ENCODE measurements at places on chromosomes 5 and 9.

- no peak for DNase-seq
Measured at GRCh38 chr5:17340819-17341218, 123.4 kb downstream of the BASP1 start.

DNA sequence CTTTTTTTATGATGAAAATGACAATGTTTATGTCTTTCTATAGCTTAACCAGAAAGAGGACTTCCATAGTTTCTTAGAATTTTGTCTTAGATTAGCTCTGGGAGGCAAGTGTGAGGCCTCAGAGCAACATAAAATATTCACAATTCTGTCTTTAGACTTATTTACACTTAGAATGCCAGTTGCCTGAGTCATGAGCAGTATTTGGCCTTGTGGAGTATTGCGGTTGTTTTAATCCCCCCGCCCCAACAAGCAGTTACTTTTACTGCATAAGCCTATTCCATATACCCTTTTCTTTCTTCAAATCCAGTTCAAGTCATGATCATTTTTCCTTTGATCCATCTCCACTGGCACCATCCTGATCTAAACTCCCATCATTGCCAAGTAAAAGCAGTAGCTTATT, 198.0 kb upstream of the EGFLAM start:
- no peak for DNase-seq

DNA sequence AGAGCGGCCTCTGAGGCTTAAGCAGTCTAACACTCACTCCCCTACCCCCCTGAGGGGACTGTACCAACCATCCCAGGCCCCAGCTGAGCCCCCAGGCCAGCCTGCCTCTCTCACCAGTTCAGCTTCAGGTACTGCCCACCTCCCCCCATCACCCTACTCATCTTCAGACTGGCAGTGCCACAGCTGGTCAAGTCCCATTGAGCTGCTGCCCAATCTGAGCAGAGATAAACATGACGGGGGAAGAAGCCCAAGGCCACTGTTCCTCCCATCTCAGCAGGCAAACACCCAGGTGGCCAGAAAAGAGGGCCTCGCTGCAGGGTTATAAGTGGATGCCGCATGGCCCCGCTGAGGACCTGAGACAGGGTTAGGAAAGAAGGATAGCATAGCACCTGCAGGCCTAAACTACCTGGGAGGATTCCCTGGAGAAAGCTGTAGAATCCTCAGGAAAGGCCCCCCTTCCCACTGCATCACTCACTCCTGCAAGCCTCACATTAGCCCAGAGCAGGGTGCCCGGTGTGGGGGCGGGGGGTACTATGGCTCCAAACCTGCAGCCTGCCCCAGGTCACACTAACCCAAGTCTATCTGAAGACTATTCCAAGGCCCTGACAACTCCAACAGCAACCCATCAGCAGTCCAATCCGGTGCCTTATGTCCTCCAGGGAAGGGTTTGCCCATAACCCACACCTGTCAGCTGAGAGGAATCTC, 3.6 kb downstream of the B4GALT1 start:
- no peak for DNase-seq

GRCh38 chr5:34491251-34491620, 164.9 kb upstream of the RAI14 start:
- DNase-seq = peak; percentile 41

DNA sequence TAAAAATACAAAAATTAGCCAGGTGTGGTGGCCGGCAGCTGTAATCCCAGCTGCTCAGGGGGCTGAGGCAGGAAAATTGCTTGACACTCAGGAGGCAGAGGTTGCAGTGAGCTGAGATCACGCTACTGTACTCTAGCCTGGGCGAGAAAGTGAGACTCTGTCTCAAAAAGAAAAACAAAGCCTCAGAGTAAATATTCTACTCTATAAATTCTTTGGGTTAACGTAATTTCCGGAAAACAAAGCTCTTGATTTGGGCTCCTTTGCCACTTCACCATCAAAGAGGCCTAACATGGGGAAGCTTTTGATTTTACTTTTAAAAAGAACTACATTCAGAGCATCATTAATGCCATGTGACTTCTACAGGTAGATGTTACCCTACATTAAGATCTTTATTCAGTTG, 103.1 kb downstream of the SERINC5 start:
- no peak for DNase-seq

GRCh38 chr5:115192098-115192497, 22.4 kb upstream of the TRIM36 start:
- DNase-seq = no peak

All from SHP77 (cell line).